ENCODE measurements at places on chromosomes 3 and 15.

DNA sequence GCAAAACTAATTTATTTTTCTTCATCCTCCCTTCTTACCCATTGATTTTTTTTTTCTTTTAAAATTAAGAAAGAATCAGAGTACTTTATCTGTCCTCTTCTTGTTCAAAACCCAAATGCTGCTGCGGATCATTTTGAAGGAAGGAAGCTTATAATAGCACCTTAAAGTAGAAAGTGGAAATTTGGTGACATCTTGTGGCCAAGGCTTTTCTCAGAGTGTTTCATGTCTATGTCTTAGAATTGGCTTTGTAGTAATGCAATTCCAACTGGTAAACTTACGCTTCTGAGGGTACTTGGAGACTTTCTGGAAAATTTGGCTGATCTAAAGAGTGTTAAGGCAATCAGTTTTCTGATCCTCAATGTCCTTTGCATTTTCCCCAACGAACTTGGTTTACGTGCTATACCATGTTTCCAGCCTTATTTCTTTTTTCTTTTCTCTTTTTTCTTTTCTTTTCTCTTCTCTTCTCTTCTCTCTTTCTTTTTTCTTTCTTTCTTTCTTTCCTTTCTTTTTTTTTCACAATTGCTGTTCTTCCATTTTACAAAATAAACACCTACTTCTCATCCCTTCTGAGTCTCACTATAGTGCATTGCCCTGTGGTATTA, 30.7 kb downstream of the C3orf38 start:
- DNase-seq, result no peak

DNA sequence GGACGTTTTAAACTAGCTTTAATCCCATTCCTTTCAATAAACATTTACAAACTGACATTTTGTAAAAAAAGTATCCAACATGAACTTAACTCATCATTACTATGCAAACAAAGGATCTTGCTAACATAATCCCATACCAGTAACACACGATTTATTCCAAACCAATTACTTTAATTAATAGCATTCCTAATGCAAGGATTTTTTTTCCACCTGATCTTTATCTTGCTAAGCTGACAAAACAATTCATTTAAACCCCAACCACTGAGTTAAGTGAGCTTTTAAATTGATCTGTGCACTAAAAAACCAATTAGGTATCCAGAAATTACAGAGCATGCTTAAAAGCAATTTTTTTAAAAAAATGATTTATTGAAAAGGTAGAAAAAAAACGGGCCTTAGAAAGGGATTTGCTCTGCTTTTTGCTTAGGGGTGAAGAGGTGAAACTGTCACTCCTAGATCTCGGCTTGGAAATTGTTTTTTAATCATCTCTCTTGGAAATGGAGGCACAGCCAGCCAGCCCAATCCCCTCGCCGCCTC, 1.2 kb downstream of the SH3BP5 start:
- DNase-seq, result no peak

- no peak for DNase-seq
Observed at GRCh38 chr3:45580112-45580765, 14.3 kb upstream of the LIMD1 start.

GRCh38 chr15:101389362-101389761, 94.3 kb upstream of the SNRPA1 start:
- no peak for DNase-seq

DNA sequence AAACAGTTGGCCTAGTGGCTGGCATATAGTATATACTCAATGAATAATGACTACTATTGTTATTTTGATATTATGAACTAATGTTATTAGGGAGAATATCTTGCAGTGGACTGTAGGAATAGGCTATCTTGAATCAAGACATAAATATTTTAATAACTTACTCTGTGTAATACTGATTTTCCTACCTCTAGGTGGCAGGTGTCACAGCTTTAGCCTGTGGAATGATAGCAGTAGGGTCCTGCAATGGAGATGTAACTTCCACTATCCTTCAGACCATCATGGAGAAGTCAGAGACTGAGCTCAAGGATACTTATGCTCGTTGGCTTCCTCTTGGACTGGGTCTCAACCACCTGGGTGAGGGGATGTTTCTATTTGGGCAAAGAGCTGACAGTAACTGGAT, 6.5 kb downstream of the PSMD2 start:
- DNase-seq, result no peak

DNA sequence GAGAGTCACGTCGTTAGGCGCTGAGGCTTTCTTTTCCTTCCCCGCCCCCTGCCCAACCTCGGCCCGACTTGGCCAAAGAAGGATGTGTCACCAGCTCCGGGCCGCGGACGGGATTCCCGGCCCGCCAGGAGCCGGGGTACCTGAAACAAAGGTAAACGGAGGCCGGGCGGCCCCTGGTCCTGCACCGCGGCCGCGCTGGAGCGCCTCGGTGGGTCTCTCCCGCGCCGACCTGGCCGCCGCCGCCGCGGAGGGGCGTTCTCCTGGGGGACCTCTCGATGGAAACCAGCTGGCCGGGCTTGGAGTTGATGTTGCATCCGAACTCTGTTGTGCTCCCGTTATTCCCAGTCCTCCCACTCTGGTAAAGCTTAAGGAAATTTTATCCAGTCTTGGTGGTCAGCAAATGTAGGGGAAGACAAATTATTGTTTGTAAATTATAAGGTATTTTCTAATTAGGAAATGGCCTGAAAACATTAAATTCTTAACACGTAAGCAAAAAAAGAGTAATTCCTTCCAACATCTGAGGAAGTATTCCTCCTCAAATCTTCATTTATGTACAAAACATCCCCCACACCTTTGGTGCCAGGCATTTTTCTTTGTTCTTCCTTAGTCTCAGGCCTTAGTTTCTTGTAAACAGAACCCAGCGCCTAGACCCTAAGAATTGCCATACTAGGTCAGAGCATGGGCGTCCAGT, 888 bp downstream of the PPP2R3A start:
- no peak for DNase-seq

GRCh38 chr3:23129817-23130216, 73.3 kb upstream of the UBE2E2 start:
- no peak for DNase-seq

DNA sequence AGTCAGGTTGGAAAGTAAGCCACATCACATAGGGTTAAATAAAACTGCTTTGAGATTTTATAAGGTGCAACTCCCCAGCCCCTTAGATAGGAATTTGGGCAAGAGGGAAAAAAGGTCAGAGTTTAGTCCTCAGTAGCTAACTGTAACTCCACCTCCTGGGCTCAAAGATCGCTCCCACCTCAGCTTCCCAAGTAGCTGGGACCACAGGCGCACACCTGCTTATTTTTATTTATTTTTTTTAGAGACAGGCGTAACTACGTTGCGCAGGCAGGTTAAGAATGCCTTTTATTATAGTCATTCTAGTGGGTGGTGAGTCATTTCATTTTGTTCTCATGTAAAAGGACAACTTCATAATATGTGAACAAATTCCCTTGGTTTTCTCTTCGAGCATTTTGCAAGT, 14.7 kb downstream of the TM2D3 start:
- DNase-seq, result no peak

- no peak for DNase-seq
Observed at GRCh38 chr3:2711081-2711480, 399.1 kb downstream of the IL5RA start.
